NCI-H774 (cell line): ENCODE measurements at places on chromosomes 3 and 15.
A peak's percentile ranks its signal among the peaks of the same experiment; 100 is the strongest.

DNA sequence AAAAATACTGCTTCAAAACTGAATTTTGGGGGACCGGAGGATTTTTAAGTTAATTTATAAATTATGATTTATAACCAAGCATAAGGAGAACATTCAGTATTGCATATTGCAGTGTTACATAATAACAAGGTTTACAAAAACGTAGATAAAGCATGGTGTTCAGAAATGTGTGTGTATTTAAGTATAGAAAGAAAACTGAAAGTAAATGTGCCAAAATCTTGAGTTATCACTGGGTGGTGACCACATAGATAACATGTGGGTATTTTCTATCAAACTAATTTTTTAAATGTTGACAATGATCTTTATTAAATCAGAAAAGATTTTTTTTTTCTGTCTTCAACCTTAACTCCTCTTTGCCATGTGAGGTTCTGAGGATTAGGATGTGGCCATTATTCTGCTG lies 32.6 kb downstream of the EIF2AK4 start:
- DNase-seq: no peak

DNA sequence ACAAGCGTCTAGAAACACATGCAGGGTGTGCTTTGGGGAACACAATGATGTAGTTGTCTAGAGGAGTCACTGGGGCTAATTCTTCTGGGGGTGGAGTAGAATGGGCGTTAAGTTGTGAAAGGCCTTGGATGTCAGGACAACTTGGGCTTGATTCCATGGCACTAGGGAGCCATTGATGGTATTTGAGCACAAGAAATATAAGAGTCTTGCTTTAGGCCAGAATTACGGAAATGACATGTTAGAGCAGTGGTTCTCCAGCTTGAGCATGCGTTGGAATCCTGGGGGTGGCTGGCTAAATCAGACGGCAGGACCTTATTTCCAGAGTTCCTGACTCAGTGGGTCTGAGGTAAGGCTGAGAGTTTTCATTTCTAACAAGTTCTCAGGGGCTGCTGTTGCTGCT lies 29.2 kb upstream of the SMAD6 start:
- DNase-seq: no peak

DNA sequence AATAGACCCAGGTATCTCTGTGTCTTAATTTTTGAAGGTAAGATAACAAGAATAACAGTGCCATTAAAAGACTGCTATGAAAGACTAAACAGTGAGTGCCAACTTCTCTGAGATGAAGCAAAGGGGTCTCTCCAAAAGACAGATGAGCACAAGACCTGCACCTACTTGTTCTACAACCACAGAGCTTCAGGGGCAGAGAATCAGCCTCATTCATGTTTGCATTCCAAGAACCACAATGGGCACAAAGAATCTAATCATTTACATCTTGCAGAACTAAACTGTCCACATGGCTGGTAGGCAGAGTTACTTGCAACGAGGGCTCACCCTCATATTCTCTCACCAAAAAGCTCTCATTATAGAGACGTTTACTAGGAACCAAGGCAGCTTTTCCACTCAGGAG lies 83.9 kb downstream of the PEAK1 start:
- DNase-seq: no peak

DNA sequence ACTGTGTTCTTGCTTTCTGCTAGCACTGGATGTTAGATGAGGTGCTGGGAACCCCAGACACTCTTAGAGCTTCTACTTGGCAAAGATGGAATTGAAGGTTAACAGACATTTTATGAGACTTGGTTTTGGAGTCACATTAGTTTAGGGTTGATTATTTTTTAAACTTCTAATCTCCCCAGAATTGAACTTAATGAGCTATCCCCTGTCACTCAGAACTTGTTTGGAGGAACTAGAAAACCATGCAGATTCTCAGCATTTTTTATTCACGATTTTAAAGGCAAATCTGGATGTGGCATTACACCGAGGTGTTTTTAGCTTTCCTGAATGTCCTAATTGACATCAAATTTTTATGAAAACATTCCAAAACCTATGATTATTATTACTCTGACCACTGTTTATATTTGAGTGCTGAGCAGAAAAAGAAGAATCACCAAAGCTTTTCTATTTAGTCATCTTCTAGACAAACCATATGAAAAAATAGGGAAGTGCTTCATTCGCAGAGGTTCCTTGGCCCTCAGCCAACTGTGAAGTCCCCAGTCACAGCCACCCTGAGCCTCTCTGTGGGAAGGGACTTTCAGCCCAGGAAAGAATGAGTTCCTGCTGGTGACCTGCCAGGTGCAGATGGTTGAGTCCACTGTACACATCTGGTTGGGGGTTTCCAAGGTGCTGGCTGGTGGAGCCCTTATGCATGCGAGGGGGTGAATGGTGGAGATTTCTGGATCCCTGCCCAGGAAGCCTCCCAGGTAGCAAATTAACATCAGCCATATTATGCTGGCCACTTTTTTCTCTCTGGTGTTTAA lies 196.0 kb upstream of the TOPAZ1 start:
- peak; percentile 41 for DNase-seq

GRCh38 chr3:194235160-194235559 lies 99.2 kb downstream of the HES1 start:
- DNase-seq: no peak

- no peak for DNase-seq
Measured at GRCh38 chr3:42023380-42023779, 61.5 kb upstream of the ULK4 start.

DNA sequence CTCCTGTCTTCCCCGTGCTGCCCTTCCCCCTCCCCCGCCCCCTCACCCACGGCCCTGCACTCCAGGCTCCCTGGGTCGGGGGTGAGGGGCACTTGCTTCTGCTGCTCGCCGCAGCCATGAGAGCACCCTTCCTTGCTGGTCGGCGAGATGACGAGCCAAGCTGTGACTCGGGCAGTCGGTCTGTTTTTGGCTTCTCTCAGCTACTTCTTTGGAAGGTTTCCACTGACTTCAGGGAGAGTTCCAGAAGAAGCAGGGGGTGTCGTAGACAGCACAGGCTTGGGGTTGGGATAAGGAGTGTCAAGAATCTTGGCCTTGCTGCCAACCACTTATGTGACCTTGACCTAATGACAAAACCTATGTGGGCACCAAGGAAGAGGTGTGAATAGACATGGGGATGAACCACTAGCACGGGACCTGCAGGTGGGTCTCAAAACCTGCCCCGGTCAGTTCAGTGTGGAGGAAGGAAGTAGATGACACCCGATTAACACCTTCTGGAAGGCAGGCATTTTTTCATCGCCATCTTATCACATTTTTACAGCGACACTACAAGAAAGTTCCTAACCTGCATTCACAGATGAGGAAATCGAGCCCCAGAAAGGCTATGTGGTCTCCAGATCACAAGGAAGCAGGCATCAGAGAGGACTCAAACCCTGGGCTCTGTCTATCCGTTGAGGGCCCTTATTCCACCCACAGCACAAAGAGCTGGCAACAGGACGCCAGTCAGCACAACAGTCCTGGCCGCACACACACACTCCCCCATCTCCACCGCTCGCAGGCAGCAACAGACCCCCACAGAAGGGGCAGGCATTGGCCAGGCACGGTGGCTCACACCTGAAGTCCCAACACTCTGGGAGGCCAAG lies 120.9 kb downstream of the LIPC start:
- no peak for DNase-seq

DNA sequence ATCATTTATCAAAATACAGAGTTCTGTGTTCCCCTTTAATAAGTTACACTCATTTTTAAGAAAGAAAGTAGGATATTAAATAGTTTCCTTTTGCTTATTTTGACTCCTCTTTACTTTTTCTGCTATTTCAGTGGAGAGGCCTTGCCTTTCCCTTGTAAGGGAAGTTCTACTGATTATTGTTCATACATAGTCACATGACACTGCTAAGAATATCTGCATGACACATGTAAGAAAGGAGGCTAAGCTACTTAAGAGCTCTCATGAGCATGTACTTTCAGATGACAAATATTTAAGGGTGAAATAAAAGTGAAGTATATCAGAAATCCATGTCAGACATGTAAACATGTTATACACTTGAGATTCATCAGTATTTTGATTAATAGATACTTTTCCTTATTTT lies 39.0 kb downstream of the MYRIP start:
- no peak for DNase-seq

- no peak for DNase-seq
Measured at GRCh38 chr3:172586436-172586835, 63.2 kb upstream of the TNFSF10 start.

DNA sequence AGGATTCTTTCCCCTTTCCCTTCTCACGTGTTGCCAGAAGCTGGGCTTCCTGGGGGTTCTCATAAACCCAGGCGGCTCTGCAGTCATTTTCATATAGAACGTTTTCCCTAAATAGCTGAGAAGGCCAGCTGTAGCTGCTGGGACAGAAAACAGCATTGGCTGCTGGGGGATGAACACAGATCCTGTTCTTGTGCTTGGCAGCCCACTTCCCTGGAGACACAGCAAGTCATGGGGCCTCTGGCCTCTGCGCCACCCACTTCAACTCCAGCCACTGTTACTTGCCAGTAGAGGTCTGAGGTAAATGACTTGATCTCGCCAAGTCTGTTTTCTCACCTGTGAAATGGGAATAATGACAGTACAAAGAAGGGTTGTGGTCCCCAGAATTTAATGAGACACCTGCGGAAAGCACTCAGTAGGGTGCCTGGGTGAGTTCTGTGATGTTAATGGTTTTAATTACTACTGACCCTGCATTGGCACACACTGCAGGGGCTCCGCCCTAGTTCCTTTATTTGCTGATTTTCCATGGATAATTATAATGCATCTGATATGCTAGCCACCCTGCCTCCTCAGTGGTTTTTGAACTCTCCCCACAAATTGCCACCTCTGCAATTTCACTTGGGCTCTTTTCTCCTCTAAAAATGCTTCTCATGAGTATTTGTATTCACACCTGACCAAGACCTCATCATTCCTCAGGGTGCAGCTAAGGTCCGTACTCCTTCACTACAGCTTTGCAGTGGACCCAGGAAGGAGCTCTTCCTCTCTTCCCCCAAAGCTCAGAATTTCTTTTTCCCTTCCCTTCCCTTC lies 274.7 kb downstream of the RPLP1 start:
- DNase-seq: no peak
